Stimulated activated CD8-positive, alpha-beta memory T cell treated with anti-CD3 and anti-CD28 coated beads, Interleukin-15, amount 100 ng/mL, for 4 hours (primary cell): ENCODE measurements at places on chromosomes 4 and X.
A peak's percentile ranks its signal among the peaks of the same experiment; 100 is the strongest.

DNA sequence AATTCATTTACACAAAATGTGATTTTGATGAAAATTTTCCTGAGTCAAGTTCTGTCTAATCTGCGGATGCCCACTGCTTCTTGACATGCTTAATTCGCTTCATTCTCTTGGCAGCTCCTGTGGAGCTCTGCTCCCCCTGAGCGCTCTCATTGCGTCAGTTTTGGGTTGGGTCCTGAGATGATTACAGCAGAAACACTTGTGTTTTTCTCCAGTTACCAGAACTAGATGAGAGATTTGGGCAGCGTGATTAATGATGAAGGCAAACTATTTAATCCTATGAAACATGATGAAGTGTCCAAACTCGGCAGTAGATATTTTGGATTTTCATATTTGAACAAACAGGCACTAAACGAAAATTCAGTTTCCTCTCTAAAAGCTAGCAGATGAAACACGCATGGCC lies 4.2 kb upstream of the CXCL1 start:
- no peak for DNase-seq

- no peak for DNase-seq
Measured at GRCh38 chrX:118259213-118259612, 86.7 kb upstream of the WDR44 start.

DNA sequence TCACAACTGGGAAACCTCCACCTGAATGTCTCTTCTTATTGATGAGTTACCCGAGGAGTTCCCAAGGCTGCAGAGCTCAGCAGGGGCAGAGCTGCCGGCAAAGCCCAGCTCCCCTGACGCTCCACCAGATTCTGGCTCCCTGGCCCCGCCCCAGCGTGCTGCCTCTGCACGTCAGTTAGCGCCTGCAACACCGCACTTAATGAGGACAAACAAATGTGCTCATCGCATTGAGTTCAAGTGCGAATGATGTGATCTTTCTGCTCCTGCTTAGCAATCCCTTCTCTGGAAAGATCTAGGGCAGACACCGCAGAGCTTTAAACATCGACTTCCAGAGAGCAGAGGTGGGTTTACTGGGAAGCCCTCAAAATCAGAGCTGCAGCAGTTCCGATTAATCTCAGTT lies 55.5 kb upstream of the FBXW7 start:
- no peak for DNase-seq

DNA sequence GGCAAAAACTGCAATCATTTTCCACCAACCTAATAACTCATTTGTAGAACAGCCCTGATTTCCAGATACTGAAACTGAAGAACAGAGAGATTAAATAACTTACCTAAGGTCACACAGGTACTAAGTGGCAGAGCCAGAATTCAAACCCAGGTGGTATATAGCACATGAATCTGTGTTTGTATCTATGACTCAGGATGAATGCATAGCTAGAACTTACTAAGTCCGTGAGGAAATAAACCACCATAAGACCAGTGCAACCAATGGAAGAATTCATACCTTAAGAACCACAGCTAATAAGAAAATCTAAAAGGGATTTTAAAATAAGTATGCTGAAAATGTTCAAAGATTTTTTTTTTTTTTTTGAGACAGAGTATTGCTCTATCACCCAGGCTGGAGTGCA lies 1.5 kb upstream of the PLAC1 start:
- no peak for DNase-seq

DNA sequence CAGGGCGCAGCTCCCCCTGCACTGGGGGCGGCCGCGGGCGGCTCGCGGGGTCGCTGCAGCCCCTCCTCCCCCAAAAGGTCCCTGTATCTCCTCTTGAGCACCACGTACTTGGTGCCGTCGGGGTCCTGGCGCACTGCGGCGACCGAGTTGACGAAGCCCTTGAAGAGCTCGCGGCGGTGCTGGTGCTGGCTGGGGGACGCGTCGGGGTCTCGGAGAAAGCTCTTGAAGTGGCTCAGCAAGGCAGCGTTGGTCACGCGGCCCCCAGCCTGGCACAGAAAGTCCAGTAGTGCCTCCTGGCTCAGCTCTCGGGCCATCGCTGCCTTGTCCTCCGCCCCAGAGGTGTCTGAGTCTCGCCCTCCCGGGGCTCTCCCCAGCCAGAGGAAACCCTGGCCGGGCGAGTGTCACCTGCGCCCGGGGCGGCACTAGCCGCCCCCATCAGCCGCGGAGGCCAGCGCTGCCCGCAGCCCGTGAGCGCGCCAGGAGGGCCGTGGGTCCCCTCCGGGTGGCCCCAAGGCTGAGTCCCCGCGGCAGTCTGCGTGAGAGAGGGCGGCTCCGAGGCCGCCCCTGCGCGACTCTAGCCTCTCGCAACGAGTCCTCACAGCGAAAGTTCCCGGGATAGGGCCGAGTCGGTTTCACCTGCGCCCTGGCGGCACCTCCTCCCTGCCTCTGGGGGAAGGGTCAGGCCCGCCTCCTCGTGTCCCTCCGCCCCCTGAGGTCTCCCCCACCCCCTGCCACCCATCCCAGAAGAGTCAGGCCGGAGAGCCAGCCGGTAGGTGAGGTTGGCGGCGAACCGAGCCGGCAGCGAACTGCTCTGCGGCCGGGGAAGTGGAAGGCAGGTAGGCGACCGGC lies at the start of gene SOWAHB:
SOWAHB (minus strand) TSS at position 609 of the 849 bp plus-strand sequence; CDS start at position 314, 295 bp downstream.
- peak; percentile 1 for DNase-seq

- no peak for DNase-seq
Measured at GRCh38 chrX:46957297-46957696, 45.1 kb downstream of the JADE3 start.

DNA sequence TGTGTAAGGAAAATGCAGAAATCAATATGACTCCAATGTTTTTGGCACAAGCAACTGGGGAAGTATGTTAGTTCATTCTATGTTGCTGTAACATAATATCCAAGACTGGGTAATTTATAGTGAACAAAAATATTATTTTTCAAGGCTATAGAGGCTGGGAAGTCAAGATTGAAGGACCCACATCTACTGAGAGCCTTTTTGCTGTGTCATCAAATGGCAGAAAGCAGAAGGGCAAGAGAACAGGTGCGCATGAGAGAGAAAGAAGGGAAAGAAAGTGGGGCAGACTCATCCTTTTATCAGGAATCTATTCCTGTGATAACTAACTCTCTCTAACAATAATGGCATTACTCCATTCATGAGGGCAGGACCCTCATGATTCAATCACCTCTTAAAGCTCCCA lies 237.2 kb downstream of the FAT4 start:
- no peak for DNase-seq

DNA sequence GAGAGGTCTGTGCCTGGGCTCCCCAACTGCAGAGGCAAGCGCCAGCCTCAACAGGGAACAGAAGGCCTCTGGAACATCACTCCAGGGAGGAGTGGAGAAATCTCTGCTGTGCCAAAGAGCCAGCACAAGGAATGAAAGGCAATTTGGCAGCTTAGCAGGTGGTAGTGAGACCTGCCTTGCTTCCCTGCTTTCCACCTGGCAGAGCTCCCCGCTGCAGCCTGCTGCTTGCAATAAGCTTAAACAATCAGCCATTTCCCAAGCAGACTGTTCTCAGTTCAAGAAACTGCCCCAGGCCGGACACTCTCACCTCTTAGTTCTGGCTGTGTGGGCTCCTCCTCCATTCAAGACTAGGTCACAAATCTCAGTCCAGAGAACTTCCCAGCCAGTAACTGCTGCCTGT lies 370.6 kb downstream of the MAGEB5 start:
- no peak for DNase-seq

DNA sequence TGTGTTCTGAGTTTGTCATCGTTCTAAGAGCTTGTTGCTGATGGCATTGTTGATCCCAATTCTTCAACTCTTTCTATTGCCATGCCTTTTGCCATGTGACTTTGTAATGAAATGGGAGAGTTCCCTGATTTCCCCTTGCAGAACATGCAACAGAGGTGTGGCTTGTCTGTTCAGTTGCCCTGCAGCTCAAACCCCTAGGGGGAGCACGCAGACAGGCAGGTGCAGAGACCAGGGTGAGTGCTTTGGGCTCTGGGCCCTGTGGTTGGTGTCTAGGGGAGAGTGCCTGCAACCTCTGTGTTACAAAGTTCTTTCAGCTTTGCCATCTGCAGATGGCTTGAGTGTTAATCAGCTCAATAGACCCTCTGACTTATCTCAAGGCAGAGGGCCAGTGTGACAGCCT lies 332.7 kb downstream of the MID1IP1 start:
- DNase-seq: no peak

GRCh38 chrX:113920661-113921060 lies 663.2 kb upstream of the HTR2C start:
- DNase-seq: no peak

DNA sequence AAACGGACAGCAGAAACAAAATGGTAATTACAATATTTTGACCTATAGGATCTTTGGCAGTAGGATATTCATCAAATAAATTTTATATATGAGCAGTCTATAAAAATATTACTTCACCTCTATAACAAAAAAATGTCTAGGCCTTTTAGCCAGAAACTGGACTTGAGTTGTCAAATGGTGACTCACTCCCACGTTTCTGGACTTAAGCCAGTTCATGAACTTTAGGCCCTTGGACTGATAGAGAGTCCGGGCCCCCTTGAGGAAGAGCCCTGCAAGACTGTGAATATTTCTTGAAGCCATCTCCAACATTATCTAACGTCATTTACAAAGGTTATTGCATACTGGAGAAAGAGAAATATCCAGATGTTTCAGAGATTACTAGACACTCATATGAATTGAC lies 106.8 kb upstream of the FAM47A start:
- no peak for DNase-seq

DNA sequence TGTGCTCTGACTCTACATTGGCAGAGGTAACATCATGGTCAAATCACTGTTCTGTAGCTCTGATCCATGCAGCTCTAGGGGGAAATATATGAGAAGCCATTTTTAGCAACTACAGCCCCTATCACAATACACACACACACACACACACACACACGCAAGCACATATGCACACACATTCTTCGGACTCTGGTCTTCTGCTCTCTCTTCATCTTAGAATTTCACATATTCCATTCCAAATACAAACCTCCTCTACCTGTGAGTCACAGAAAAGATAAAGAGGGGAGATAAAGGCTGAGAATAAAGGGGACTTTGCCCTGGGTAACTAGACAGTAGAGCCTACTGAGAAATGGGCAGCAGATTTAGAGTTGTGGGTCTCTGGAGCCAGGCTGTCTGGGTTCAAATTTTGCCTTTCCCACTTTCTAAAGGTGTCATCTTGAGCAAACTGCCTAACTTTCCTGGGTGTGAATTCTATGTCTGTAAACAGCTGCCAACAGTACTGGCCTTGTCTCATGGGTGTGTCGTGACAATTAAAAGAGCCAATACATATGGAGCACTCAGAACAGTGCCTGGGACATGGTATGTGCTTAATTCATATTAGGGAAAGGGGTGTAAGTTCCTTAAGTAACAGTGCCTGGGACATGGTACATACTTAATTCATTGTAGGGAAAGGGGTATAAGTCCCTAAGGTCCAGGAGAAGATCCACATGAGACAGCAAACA lies 11.6 kb upstream of the RASL11B start:
- no peak for DNase-seq
